ENCODE measurements at places on chromosomes 2 and 18. TPM values are rescaled to one million over a fixed set of nuclear protein-coding genes. Genes with fewer than 3 reads are reported as not detected.
A peak's percentile ranks its signal among the peaks of the same experiment; 100 is the strongest.

Gene PROKR1
- total RNA-seq = not detected

Gene GAL3ST2
- total RNA-seq = 0.25 TPM

Gene C2orf74
- total RNA-seq = 19.0 TPM

Gene TUBA3E
- not detected for total RNA-seq

Gene IL36G
- total RNA-seq = not detected

Gene PDCD1
- total RNA-seq = not detected

Gene MROH2A
- under 0.01 TPM for total RNA-seq

GRCh38 chr2:200944467-200945394 lies 18.7 kb downstream of the ORC2 start:
- DNase-seq = peak; percentile 86

DNA sequence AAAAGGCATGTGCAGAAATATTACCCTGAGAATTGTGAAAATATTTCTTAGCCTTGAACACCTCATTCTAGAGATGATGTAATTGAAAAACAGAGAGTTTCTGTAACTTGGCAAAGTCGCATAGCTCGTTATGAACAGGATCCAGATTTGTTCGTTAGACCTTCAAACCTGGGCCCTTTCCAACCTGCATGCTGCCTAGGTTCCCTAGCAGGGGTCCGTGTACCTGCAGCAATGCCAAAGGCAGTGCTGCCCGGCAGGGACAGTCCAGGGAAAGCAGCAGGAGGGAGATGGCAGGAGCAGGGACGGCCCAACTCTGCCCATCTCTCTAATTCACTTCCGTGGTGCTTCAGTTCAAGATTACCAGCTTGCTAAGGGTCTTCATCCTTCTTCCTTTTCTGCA lies 12.0 kb downstream of the PIEZO2 start:
- no peak for DNase-seq

- peak; percentile 68 for DNase-seq
These were observed 34.4 kb upstream of the NT5C1B start for GRCh38 chr2:18623782-18624181.

GRCh38 chr2:85199698-85200097 lies 66.5 kb downstream of the TCF7L1 start:
- DNase-seq = peak; percentile 78

DNA sequence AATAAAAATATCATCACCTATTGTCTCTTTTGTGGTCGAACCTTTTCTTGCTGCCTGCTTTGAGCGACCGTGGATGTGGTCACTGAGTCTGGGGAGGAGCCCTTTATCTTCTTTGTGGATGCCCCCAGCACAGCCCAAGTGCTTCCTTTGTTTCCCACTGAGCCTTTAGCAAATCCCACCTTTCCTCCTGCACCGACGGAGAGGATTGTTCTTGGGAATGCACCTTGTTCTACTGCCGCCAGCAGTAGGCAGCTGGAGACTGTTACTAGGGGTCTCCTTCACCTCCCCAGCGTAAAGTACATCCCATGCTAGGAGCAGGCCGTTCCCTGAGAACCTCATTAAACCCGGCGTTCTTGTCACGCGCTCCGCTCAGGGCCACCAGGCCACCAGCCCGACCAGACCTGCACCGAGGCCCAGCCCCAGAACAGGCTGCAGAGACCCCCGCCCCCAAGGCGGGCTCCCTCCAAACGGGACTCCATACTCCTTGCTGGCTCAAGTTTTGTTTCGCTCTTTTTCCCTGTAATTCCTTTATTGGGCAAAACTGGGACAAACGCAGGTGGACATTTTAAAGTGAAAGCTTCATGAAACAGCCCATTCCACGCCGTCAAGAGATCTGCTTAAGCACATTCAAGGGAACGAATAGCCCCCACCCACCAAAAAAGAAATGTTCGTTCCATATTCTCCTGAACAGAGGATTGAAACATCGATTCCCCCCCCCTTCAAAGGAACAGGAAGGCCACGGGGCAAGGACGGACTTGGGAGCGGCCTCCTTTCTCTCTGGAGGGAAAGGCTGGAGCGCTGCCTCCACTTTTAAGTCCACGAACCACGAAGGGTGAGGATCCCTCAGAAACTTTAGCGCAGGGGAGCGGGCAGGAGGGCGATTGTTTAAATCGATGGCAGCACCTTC lies 1.1 kb upstream of the MAT2A start:
- peak; percentile 58 for DNase-seq

DNA sequence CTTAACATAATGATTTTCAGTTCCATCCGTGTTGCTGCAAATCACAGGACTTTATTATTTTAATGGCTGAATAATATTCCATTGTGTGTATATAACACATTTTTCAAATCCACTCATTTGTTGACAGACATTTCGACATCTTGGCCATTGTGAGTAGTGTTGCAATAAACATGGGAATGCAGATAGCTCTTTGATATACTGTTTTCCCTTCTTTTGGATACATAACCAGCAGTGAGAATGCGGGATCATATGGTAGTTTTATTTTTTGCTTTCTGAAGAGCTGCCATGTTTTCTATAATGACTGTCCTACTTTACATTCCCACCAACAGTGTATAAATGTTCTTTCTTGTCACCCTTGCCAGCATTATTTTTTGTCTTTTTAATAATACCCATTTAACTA lies 420.3 kb upstream of the CHAC2 start:
- DNase-seq = no peak

GRCh38 chr2:181124497-181124896 lies 144.1 kb downstream of the UBE2E3 start:
- DNase-seq = no peak

- no peak for DNase-seq
These were observed 167.9 kb downstream of the CCDC102B start for GRCh38 chr18:68965817-68966216.

DNA sequence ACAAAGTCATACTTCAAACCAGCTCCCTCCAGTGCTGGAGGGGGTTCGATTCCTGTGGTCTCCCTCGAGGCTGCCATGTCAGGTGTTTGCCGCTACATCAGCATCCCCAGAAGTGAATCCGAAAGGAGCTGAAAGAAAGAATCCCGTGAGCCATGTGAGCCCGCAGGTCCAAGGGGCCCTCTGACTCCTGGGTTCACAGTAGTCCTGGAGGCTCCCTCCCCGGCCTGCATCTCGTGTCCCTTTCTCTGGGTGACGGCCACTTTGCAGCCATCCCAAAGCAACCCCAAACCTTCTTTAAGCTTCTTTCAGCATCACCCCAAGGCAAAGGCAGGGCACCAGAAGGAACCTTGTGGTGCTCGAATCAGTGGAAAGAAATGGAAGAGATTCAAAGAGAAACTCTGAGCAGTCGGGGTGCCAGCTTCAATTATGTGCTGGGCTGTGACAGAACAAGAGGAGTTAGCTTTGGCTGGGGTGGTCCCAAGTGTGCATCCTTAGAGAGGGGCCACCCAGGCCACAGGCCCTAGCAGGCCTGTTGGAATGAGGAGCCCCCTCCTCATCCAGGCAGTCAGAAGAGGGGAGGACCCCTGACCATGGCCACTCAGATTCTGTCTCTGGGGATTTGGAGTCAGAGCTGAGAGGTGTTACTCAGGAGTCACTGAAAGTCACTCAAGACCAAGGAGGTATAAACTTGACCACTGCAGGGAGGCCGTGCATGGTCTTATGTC lies 59.7 kb downstream of the CIB4 start:
- DNase-seq = no peak

DNA sequence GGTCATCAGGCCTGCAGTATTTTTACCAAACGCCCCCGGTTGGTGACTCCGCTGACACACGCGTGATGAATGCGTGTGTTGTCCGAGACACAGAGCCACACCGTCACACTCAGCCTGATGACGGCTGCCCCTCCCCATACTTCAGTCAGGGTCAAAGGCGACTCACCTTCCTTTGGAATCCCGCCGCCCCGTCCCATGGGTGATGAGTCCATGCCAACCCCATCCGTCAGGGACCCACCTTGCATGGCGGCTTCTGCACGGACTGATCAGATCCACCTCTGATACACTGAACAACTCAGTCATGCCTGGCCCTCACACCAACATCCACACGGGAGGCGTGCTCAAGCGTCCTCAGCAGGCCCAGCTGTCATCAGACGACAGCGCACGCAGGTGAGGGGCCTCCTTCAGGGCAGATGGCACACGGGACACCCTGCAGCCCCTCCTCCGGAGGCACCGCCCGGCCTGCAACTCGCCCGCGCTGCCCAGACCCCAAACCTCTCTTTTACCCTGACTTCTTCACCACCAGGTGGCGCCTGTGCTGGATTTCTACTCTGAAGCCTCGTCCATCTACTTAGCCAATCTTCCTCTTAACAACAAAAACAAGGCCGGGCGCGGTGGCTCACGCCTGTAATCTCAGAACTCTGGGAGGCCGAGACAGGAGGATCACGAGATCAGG lies 89.2 kb downstream of the ZNF516 start:
- DNase-seq = peak; percentile 60

GRCh38 chr2:197890168-197890567 lies 85.8 kb downstream of the PLCL1 start:
- DNase-seq = no peak

- no peak for DNase-seq
These were observed 1.3 kb downstream of the SLC20A1 start for GRCh38 chr2:112646791-112647689.

DNA sequence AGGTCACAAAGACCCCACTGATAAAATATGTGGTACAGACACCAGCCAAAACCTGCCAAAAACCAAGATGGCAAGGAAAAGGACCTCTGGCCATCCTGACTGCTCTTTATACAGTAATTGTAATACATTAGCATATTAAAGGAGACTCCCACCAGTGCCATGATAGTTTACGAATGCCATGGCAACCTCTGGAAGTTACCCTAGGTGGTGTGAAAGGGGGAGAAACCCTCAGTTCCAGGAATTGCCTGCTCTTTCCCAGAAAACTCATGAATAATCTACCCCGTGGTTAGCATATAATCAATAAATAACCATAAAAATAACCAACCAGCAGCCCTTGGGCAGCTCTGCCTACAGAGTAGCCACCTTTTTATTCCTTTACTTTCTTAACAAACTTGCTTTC lies 129.8 kb upstream of the EPB41L3 start:
- DNase-seq = no peak

GRCh38 chr2:33069894-33070651 lies 123.3 kb downstream of the LTBP1 start:
- peak; percentile 98 for DNase-seq

GRCh38 chr2:78476619-78477229 lies 548.8 kb upstream of the REG3G start:
- no peak for DNase-seq

- DNase-seq = no peak
These were observed 84.9 kb downstream of the MAP4K4 start for GRCh38 chr2:101782427-101782792.

DNA sequence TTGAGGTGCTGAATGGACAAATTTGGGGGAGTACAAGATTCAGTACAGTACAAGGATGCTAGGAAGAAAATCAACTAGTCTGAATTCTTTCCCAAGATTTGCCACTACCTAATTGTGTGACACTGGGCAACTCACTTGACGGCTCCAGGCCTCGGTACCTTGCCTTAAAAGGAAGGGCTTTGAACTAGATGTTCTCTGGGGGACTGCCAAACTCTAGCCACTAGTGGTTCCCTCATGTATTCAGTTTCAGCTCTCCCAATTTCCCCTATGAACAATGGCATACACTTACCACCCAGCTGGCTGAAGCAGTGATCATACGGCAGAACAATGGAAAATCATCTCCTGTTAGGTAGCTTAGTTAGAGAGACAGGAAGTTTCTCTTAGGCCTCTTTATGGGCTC lies 73.4 kb downstream of the VWC2L start:
- no peak for DNase-seq

DNA sequence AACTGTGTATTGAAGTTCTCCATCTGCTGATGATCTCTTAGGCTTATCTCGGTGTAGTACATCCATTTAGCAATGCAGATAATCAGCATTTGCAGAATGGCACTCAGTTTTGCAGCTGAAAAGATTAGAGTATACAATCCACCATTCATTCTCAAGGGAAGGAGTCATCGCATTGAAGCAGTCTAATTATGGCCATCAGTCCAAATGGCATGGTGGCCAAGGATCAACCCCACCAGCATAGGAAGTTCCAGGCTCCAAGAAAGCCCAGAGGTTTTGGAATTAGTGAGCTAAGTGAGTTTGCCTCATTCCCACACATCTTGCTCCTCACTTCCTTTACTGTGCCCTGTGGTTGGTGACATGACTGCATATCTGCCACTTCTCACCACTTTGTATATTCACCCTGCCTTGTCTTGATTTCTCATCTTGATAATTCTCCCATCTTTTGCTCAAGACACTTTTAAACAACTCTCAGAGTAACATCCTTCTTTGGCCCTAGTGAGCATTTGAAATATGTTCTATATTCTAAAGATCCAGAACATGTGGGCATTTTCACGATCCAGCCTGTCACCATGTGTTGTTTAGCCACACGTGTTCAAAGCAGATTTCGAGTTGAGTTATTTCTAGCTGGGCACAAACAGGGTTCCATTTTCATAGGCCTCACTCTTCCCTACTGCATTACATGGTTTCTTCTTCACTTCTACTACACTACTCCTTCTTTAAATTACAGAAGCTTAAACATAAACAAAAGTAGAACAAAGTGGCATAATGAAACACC lies 1119.8 kb downstream of the TSN start:
- no peak for DNase-seq

DNA sequence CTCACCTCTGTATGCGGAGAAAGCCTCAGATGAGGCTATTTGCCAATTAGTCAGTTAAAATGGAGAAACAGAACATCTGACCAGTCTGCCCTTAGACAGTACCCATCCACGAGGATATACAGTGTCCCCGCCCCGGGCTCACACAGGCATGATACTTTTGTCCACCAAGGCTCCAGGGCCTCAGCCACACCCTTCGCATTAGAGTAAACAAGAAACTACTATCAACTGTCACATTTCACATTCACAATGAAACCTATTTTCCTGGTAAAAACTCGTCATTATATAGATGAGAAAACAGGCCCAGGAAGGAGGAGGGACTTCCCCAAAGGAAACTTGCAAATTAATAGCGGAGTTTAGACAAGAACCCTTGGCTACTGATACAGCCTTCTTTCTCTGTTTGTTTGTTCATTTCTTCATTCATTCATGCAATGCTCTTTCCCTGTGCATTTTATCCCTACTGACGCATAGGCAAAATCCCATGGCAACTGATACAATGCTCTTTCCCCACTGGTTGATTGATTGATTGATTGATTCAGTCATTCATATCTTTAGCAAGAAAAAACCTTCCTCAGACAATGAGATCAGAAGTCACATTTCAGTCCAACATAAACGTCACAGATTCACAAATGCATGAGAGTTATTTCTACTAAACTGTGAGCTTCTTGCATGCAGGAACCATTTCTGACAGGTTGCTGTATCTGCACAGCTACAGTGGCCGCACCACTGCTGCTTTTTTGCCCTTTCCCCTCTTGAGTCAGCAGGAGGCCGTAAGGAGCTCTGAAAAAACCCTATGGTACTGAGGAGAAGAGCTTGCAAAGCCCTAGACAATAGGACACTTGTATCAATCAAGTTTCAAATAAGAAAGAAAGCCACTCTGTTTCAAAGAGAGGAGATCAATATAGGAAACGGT lies 777.1 kb downstream of the RNF144A start:
- DNase-seq = no peak

DNA sequence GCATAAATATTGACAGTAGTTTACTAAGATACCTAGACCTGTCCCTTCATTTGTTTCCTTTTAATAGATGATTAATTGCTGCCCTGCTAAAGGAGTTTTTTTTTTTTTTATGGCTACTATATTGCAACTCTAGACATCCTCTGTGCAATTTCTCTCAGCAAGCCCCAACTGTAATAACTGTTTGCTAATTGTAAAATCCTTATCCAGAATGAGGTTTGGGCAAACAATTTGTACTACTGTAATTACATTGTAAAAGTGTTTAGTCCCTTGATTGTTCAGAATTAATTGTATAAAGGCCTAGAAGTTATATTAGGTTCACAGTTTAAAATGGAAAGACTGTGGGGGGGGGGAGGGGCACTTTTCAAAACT lies 3.7 kb upstream of the MEIS1 start:
- no peak for DNase-seq

All from fibroblast of the aortic adventitia (primary cell).